GM23248 (cell line): ENCODE measurements at places on chromosomes 3 and 15. TPM values are rescaled to one million over a fixed set of nuclear protein-coding genes. Genes with fewer than 3 reads are reported as not detected.
A peak's percentile ranks its signal among the peaks of the same experiment; 100 is the strongest.

The CISH gene
- polyA plus RNA-seq, result 0.79 and 1.6 TPM in 2 replicates

The ZBTB20 gene
- 10.5 and 12.2 TPM in 2 replicates for polyA plus RNA-seq

The CCDC39 gene
- not detected in 2 replicates for polyA plus RNA-seq

The GLDN gene
- 0.27 and 0.29 TPM in 2 replicates for polyA plus RNA-seq

The SLC22A14 gene
- polyA plus RNA-seq, result 0.08 TPM in 1 of 2 replicates, not detected in the other

The LSAMP gene
- polyA plus RNA-seq, result 9.3 and 11.7 TPM in 2 replicates

DNA sequence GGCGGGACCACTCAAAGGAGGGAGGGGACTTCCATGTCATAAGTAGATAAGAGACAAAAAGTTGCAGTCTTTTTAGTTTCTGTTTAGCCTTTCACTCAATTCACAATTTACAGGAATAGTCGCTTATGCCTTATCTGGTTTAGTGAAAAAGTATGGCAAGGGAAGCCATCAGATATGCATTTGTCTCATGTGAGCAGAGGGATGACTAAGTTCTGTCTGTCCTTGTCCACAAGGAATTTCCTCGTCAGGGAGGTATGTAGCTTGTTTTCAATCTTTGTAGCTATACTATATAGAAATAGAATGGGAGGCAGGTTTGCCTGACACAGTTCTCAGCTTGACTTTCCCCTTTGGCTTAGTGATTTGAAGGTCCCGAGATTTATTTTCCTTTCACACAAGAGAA is 882.8 kb downstream of the NAALADL2 start:
- peak; percentile 8 for DNase-seq

- DNase-seq, result no peak
Observed at GRCh38 chr3:127350172-127351050, 62.6 kb upstream of the PRR20G start.

DNA sequence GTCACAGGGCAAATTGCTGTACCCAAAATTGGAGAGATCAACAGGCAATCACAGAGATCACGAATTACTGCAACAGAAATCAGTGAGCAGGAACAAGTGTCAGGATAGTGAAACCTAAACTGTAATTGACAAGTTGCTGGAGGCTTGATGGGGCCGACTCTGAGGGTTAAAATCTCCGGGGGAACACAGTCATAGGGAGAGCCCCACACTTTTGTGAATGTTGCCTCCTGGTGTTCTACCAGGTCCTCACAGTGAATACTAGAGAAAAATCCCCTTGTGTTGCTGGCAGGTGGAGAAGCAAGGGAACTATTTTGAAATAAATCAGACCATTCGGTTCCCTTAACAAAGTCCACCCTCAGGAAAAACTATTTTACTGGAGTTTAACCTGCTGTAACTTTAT is 697.5 kb upstream of the CBLB start:
- no peak for DNase-seq

GRCh38 chr15:70329179-70329578 is 231.5 kb upstream of the TLE3 start:
- no peak for DNase-seq

GRCh38 chr3:139230391-139230790 is 113.4 kb upstream of the MRPS22 start:
- DNase-seq, result no peak

DNA sequence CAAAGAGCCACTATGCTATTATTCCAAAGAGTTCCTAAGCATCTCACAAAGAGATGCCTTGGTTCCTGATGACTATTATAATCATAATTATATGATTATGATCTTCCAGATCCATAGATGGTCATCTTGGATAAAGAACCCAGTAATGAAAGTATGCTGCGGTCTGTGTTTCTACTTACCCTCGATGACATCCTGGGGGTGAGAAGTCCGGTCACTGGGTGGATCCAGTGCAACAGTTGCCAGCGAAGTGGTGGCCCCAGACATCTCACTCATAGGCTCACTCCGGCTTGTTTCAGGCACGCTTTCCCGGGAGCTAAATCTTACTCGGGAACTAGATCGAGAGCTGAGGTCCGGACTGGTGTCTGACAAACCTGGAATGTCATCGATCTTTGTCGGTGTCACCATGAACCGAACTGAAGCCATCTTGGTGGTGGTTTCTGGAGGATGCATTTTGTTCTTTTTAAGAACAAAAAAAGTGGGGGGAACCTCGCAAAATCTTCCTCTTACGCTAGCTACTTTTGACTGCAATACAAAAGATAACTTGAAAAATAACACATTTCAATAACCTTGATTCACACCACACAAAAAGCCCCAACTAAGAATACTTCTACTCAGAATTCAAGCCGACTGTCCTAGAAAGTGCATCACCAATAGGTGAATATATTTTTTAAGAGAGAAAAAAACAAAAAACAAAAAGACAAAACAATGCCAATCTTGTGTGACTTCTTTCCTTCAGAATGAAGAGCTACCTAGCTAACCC is 1.2 kb downstream of the SLC12A6 start:
- no peak for DNase-seq

- no peak for DNase-seq
Observed at GRCh38 chr3:176611703-176612102, 585.6 kb downstream of the TBL1XR1 start.

DNA sequence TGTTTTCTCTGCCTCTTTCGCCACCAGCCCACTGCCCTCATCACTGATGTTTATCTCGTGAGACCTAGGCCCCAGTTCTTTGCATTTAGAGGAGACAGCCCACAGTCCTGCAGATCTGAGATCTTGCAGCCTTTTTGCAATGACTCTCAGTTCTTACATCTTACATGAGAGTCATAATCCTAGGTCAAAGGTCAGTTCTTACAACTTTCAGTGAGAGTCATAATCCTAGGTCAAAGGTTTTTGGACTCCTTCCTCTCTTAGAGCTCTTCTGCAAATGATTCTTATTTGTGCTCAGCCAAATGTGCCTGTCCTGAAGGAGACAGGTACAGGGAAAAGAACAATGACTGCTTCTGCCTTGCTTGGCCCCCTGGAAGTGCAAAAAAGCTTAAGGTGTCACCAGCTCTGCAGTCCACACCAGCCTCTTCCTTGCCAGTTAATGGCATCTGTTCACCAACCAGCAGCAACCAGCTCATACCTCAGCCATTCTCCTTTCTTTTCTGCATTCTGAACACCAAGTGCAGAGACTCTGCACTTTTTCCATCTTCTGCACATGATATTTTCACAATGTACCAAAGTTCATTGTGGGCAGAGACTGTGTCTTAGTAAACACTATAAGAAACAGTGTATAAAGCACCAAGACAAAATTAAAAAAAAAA is 67.1 kb downstream of the ABHD5 start:
- no peak for DNase-seq

GRCh38 chr3:30666572-30667279 is 60.3 kb downstream of the TGFBR2 start:
- DNase-seq, result no peak

DNA sequence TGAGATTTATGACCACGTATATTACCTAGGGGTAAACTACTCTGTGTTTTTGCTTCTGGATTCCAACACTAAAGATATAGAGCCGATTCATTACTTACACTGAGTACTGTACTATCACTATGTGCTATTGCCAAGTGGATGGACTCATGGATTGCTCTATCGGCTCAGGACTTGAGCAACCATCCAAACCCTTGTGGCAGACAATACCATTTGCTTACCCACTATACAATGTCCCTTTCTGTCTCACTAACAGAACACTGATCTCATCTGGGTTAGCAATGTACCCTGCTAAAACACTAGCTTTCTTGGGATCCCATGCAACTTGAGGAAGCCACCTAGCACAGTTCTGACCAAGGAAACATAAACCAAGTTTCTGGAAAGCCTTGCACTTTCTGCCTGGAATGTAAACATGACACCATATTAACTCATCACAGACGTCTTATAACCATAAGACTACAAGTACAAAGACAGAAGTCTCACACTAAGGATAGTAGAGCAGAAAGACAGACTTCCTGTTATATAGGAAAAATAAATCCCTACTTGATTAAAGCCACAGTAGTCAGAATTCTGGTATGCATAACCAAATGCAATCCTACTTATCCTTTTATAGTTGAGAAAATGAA is 38.6 kb downstream of the HACD2 start:
- peak; percentile 58 for DNase-seq

- DNase-seq, result peak; percentile 2
Observed at GRCh38 chr3:108983051-108983450, 29.4 kb upstream of the GUCA1C start.

- no peak for DNase-seq
Observed at GRCh38 chr15:28989239-28989830, 103.6 kb downstream of the APBA2 start.

DNA sequence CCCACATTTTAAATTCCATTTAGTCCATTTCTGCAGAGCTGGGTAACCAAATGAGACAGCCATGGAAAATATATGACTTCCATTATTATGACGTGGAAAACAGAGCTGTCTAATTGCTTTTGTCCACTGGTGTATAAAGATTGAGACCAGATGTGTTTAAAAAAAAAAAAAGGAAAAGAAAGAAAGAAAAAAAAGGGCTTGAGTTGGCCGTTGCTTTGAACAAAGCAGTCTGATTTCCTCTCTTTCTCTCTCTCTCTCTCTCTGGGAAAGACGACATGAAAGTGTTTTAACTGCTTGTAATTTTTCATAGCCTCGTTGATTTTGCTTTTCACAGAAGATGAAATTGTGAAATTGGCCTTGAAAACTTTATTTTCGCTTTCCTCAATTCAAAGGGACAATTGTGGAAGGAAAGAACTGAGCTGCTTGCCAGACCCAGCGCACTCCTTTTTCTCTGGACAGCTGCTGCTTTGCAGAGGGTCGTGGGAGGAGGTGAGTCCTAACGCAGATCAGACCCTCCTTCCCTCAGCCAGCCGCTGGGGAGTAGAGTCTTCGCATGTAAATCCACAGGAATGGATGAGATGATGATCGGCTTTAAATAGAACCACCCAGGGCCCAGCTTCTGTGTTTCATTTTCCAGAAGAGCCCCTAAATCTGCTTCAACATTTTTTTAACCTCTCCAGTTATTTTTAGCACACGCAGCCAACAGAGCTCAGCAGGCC is 42.8 kb upstream of the UBE2E1 start:
- peak; percentile 44 for DNase-seq

DNA sequence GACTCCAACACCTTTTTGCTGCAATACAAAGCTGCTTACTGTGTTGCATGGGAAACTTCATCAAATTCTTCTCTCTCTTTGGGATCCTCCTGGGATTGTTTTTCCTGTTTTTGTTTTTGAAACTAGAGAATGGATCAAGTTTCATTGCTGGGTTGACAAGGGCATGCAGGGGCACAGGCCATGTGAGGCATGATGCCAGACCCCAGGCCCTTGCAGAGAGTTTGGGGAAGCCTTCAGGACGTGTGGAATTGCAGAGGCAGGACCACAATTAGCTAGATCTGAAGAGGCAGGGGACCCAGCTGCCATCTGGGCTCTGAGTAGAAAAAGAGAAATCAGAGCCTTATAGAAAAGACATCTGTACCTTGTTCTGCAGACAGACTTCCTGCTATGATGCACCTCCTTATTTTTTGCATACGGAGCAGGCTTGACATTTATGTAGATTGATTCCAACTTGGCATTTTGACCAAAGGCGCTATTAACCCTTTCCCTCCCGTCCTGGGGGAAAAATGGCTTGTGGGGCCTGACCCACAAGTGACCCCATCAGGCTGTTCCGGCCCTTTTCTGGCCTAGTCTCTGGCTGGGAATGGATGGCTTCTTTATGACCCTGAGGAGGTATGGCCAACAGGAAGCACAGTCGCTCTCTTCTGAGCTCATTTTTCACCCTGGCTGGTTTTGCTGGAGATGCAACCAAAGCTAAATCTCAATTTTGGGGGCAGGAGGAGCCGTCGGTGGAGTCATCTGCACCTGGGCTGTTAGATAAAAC is 44.3 kb upstream of the CHRNB4 start:
- no peak for DNase-seq

DNA sequence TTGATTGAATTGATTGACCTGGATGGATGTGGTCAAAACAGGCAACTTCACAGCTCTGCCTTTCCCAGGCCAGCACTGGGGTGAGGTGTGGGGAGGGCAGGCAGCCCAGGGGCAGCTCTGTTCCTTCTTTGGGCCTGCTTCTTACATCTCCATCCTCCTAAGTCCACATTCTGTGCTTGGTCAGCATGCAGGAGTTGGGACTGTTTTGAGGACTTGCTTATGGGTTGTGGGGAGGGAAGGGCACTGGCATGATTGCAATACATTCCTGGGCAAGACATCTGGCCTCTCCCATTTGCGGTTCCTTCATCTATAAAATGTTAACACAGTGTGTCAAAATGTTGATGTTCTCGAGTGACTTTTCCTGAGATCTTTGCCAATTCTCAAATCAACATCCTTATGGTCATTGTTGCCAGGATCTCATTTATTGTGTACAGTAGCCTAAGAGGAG is 84.1 kb downstream of the ST6GAL1 start:
- no peak for DNase-seq

DNA sequence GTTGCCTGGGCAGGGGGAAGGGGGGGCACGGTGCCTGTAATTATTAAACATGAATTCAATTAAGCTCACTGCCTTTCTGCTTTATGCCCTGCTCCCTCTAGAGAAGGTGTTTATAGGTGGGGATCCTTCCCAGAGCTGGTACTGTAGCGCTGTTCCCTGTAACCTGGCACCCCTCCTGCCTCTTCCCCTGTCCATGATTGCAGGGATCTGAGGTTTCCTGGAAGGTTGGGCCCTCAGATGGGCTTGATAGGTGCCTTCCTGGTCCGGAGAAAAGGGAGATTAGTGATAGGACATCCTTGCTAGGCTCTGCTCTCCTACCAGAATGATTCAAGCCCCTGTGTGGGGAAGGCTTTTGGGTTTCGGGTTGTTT is 2.1 kb upstream of the FAM131A start:
- peak; percentile 42 for DNase-seq

- DNase-seq, result peak; percentile 41
Observed at GRCh38 chr3:54122324-54123002, at the start of gene CACNA2D3. Gene CACNA2D3 (plus strand): TSS chr3:54122552.

- no peak for DNase-seq
Observed at GRCh38 chr3:128775906-128776542, 50.0 kb downstream of the RAB7A start.

GRCh38 chr15:97966246-97966645 is 5.7 kb downstream of the ARRDC4 start:
- DNase-seq, result no peak

GRCh38 chr3:108159105-108159504 is 63.1 kb downstream of the IFT57 start:
- peak; percentile 55 for DNase-seq

DNA sequence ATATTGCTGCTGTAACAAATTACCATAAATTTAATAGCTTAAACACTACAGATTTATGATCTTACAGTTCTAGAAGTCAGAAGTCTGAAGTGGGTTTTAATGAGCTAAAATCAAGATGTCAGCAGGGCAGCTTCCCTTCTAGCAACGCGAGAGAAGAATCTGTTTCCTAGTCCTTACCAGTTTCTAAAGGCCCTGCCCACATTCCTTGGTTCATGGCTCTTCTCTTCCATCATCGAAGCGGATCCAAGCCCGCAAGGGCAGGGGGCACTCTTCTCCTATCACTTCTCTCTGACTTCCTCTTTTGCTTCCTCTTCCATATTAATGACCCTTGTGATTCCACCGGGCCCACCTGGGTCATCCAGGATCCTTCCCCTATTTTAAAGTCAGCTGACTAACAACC is 16.1 kb downstream of the MINDY4B start:
- DNase-seq, result no peak

- DNase-seq, result peak; percentile 20
Observed at GRCh38 chr3:149332227-149332765, 1.1 kb downstream of the TM4SF18 start.

GRCh38 chr15:86849136-86849535 is 769.5 kb downstream of the AGBL1 start:
- DNase-seq, result no peak
